ENCODE measurements at places on chromosomes 7 and 10.

- no peak for DNase-seq
These were observed 12.9 kb downstream of the TECTB start for GRCh38 chr10:112295853-112296830.

- no peak for DNase-seq
These were observed 10.8 kb upstream of the ZNF862 start for GRCh38 chr7:149827089-149827981.

DNA sequence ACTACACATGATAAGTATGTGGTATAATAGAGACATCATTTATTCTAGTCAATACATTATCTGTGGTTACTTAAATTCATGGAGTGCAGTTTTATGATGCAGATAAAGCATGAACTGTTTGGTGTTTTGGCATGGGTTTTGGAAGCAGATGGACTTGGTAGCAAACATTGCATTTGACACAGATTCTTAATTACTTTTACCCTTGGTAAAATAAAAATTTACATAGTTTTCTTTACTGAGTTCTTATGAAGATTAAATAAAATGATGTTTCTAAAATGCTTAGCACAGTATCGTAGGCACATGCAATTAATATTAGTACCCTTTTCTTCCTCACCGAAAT is 92.0 kb downstream of the ABCA13 start:
- DNase-seq, result no peak

GRCh38 chr7:156998988-156999957 is 11.2 kb downstream of the MNX1 start:
- DNase-seq, result no peak

- DNase-seq, result no peak
These were observed 60.1 kb downstream of the ZNF783 start for GRCh38 chr7:149321978-149322541.

DNA sequence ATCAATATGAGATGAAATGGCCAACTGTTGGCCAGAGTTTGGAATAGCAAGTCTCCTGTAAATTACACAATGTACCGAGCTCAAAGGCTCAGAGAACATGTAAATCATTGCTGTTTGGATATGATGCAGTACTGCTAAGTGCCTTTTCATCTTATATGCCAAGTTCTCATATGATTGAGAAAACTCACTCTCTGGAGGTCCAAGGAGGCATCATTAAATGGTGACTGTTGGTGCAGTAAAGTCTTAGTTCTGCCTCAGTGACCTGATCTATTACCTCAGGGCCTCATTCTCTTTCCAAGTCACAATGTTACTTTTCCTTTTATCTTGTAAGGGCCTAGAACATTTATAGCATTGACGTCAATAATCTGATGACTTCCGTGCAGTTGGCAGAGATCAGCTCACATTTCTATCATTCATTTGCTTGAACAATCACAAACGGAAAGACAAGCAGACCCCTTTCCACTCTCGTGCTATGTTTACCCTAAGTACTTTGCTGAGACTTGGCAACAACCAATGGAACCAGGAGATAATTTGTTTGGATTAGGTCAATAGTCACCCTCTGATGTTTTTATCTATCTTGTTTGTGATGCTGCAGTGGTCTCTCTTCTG is 32.6 kb upstream of the PDK4 start:
- no peak for DNase-seq

DNA sequence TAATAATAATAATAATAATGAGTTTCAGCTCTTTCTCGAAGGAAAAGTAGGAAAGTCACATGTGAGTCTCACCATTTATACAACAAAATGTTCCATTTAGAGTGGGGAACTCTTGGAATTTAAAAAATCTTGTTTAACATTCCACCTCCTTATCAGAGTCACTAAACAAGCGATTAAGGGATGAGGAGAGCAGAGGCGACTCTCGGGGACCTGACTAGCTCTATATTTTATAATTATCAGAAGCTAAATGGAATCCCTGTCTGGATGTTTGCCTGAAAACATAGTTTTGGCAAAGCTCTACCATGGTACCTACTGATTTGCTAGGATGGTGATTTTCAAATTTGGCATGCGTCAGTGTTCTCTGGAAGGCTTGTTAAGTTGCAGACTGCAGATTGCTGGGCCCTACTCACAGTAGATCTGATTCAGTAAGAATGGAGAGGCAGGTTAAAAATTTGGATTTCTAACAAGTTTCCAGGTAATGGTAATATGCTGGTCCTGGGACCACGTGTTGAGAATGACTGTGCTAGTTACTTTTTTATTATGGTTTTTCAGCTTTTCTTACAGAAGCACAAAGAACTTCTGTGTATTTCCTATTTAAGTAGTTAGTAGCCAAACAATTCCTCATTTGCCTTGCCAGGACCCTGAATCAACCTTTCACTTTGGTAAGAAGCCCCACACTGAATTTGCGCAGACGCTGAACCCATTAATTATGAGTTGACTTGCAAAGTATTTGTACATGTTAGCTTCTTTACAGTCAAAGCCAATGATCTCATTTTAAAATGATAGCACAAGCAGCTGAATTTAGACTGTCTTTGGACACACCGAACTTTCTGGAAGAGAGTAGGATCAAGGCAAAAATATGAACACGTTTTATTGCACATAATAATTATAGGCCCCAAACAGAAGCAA is 39.5 kb downstream of the CPED1 start:
- DNase-seq, result no peak

DNA sequence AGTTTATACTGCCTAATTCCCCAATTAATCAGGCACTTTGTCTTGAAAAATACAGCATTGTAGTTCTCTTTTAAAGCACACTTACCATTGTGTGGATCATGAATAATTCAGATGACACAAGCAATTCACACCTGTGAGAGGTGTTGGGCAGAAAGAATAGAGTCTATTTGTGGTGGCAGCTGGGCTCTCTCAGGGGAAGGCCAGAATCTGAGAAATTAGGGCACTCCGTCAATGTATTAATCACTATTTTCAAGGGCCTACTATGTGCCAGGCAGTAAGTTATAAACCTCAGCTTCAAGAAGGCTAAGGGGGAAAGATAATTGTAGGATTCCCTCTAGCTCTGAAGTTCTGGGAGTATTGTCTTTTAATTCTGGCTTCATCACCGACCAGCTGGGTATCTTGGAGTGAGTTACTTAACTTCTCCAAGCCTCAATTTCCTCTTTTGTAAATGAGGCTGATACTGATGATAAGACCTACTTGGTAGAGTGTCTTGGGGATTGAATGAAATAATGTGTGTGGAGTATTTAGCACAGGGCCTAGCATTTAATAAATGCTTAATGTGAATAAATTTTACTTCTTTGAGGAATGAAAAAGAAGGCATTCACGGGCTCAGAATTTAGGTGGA is 2.5 kb downstream of the CHN2 start:
- no peak for DNase-seq

- no peak for DNase-seq
These were observed 9.3 kb downstream of the TCAF1 start for GRCh38 chr7:143892527-143893300.

GRCh38 chr7:39271402-39271801 is 293.7 kb downstream of the POU6F2 start:
- no peak for DNase-seq

All from stimulated activated naive CD8-positive, alpha-beta T cell treated with anti-CD3 and anti-CD28 coated beads, Interleukin-15, amount 100 ng/mL, for 72 hours (primary cell).